ENCODE measurements at places on chromosomes 1 and 21.
A peak's percentile ranks its signal among the peaks of the same experiment; 100 is the strongest.

DNA sequence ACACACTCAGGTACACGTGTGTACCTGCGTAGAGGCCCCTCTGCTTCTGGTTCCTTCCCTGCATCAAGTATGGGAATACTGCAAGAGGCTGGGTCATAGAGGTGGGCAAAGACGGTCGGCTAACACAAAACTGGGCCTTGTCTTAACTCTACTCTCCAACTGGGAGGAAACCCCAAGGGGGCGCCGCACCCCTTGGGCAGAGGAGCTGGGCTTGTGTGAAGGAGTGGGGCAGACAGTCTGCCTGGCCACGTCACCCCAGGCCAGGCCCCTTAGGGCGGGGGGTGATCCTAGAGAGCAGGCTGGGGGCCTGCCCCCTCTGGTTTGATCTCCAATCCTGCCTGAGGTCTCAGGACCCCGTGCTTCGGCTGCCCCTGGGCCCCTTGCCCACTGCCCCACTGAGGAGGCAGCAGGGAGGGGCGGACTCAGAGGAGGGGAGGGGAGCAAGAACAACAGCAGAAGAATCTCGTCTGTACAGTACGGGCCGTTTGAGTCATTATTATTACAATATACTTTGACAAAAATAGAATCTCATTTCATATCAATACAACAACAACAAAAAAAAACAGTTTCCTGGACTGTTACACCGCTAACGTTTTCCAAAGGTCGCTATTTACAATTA is 34.7 kb downstream of the MEF2D start:
- no peak for DNase-seq

- no peak for DNase-seq
These were observed 248.2 kb downstream of the PLA2G4A start for GRCh38 chr1:187076922-187077321.

DNA sequence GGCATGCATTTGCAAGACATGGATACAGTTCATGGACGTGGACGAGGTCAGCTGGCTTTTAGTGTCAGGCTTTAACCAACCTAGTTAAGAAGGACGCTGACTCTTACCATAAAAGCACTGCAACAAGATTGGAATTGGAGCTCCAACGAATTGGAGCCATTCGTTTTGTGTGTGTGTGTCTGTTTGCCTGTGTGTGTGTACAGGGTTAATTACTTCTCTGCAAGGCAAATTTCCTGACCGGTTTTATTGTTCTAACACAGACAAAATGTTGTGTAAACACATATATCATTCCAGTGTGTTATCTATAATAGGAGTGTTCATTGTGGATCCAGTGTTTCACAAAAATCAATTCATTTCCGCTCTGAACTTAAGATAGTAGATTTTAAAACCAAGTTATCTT is 7.9 kb downstream of the ITSN1 start:
- no peak for DNase-seq

DNA sequence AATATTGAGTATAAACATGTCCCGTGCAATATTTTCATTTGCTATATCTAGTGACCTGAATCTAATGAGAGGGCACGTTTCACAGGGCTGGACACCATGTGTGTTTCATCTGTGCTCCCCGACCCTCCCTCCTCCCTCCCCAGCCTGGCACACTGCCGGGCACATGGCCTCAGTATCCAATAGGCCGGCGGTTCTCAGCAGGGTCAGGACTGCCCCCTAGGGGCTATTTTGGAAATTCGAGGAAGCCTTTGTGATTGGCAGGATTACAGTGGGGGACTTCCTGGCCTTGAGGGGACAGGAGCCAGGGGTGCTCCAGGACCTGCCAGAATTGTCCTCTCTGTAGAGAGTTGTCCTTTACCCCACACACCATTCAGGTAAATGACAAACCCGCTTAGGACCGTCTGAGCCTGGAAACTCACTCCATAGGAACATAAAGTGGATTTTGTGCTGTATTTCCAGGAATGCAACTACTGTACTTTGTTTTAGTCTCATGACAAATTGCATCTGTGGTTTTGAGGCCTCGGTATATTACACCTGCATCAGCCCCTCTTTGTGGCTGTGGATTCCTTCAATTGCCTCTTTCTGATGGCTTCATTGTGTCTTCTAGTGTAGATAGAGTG is 109.5 kb upstream of the SIM2 start:
- peak; percentile 30 for DNase-seq

DNA sequence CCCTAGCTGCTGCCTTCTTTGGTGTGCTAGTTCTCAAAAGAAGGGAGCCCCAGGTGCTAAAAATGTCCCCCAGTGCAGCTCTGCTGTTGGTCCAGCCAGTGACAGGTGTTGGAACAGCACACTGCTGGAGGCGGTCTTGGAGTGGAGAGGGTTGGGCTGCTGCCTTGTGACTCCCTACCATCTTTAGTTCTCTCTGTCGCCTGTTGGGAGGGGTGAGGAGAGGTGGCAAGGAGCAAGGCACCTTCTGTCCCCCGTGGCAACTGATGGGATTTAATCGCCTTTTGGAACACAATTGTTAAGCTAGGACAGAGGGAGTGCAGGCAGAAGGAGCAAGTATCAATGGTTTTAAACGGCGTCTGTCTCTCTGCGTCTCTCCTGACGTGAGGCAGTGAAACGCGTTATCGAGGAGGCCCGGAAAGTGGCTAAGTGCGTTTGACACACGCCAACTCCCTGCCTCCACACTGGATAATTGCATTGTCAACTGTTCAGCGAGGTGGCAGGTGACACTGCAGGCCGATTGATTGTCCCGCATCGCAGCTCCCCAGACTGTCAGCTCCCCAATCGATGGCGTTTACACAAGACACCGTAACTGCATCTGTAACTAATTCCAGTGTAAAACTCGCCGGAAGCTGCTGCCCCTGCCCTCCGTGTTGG is 34.0 kb downstream of the TMEM53 start:
- DNase-seq = no peak

DNA sequence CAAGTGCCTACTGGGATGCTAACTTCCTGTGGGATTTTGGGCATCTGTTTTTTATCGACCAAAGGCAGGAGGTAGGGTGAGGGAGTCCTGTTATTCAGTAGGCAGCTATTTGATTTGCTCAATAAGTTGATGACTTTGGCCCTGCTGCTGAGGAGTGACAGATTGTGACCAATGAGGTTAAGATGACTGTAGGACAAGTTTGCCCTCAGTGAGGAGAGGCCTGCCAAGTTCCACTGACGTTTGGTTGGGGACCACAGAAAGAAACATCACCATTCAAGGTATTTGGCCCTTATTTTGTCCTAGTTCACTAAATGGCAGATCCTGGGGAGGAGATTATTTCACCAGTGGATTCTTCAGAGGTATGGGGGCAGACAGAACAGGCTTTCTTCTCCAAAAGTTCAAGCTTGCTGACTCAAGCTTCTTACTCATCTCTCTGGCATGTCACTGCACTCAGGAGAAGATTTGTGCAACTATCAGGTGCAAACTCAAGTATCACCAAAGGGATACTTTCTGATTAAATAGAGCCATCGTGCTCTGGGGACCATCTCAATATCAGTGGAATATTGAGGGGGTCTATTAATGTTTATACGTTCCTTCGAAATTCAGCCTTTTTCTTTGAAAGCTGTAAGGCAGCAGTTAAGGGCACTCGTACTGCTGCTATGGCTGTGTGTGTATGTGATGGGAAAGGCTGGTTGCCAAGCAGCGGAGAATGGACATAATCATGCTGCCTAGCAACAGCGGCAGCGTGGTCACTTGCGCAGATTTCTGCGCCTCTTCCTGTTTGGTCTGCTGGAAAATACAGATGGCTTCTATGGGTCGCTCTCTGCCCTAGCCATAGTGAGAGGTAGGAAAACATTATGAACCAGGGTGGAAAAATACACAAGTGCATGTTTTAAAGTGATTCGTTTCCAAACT is 78.7 kb downstream of the PBX1 start:
- DNase-seq = peak; percentile 65

DNA sequence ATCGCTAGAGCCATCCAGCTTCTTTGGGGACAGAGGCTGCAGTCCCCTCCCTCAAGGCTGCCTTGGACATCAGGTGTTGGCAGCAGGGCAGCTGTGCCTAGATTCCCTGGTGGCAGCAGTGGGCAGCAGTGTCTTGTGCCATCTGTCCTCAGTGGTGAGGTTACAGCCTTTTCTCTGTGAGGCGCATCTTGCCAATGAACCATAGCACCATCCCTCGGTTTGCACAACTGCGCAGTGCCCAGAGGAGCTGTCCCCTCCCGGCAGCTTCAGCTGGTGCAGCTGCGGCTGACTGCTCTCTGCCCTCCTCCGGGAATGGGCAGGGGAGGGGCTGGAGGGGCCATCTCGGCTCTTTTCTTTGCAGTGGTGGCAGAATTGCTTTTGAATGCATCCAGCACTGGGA is 59.0 kb upstream of the C8B start:
- DNase-seq = peak; percentile 19

DNA sequence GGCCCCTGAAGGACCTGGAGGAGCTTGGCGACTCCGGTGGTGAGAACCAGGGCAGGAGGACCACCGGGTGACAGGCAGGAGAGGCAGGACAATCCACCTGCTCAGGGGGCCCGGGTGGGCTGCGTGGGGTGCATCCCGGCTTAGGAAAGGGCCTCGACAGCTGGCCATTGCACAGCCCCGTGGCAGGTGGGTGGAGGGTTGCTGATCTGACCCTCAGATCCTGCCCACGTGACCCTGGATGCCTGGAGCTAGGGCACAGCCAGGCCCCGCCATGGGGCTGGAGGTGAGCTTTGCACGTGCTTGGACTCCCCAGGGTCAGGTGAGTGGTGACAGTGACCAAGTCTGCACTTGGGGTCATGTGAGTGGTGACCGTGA is 35.5 kb upstream of the SLC19A1 start:
- no peak for DNase-seq

DNA sequence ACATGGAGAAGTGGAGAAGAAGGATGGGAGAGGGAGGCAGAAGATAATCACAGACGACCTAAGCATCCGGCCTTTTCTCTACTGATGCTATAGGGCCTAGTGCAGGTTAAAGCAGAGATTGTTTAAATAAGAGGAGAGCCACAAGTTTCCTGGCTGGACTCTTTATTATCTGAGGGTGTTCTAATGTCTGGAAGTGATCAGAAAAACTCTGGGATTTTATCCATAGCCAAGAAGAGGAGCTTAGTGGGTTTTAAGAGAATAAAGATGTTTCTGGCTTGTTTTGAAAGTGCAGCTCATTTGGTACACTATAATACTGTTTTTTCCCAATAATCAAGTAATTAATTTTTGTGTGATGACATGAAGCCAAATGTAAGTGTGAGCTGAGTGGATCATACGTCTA is 419.0 kb downstream of the PTBP2 start:
- DNase-seq = no peak

- no peak for DNase-seq
These were observed 9.0 kb downstream of the SYNC start for GRCh38 chr1:32693455-32694174.

- peak; percentile 64 for DNase-seq
These were observed 49.0 kb downstream of the SIM2 start for GRCh38 chr21:36747815-36748383.

- DNase-seq = no peak
These were observed 201.2 kb upstream of the PTGFR start for GRCh38 chr1:78289603-78290002.

DNA sequence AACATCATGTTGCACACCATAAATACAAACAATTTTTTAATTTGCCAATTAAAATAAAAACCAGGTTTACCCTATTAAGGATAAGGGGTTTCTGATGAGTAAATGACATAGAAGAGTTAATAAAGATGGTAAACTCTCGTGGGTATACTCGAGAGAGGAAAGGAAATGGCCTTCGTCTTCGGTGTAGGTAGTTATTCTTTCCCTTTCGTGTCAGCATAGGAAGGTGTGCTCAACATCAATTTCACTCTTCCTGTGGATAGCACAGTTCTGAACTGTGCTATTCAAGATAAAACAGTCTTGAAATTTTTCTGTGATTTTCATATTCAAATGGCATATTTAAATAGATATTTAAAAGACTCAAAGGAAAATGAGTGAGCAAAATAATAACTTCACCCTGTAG is 98.2 kb downstream of the RGL1 start:
- DNase-seq = no peak

GRCh38 chr1:234699795-234700665 is 90.1 kb upstream of the IRF2BP2 start:
- no peak for DNase-seq

DNA sequence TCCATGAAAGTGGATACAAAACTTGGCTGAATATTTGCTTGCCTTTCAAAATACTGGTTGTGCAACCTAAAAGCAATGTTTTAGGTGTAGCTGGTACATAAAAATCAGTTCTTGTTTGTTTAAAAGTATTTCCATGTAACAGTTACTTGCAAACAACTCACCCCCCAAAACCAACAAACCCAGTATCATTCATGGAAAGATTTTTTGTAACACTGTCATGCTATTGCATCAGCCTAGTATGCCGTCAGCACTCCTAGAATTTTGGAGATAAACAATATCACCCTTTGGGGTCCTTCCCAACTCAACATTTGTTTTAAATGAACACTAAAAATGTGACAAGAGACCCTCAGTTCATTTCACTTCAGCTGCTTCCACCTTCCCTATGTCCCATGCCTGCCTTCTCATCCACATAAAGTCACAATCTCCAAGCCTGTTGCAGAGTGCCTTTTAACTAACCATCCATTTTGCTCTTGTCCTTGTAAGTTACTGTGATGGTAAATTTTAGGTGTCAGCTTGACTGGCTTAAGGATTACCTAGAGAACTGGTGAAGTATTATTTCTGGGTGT is 425.3 kb downstream of the DUSP10 start:
- no peak for DNase-seq

DNA sequence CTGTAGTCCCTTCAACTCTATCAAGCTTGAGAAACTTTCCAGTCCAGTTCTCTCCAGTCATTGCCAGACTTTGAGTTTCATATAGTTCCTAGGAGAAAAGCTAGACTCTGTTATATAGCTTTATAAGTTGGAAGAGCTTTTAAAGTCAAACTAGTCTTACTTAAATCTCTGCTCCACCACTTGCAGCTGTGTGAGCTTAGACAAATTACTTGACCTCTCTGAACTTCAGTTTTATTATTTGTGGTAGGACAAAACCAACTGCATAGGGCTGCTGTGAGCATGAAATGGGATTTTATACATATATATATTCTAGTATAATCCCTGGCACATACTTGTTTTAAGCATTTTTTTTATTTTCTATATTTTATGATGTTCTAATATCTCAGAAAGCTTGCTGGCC is 338.7 kb upstream of the NR5A2 start:
- DNase-seq = no peak

- no peak for DNase-seq
These were observed 54.7 kb downstream of the RIPK4 start for GRCh38 chr21:41712201-41712600.

DNA sequence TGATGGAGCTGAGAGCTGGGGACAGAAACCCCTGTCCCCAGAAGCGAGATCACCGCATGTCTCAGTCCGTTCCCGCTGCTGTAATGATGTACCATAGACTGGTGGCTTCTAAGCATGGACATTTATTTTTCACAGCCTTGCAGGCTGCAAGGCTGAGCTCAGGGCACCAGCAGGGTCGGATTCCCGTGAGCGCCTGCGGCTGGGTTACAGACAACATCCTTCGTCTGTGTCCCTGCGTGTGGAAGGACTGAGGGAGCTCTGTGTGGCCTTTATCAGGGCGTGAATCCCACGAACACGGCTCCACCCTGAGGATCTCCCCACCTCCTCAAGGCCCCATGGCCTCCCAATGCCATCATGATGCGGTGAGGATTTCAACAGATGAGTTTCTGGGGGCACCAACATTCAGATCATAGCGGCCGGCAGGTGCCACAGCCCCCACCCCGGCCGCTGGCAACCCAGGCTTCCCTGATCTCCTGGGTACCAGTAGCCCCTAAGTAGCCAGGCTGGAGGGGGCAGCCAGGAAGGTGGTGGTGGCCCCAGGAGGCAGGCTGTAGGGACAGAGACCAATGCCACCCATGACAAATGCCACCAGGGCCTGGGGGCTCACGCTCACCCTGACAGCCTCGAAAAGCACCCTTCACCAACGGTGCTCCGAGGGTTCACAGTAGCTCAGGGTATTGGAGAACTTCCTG is 104.4 kb downstream of the CRYAA start:
- no peak for DNase-seq
